Activated CD4-positive, alpha-beta T cell treated with anti-CD3 and anti-CD28 coated beads, Interleukin-2, amount 50 U/mL, for 4 hours (primary cell): ENCODE measurements at places on chromosomes 12 and 14.

DNA sequence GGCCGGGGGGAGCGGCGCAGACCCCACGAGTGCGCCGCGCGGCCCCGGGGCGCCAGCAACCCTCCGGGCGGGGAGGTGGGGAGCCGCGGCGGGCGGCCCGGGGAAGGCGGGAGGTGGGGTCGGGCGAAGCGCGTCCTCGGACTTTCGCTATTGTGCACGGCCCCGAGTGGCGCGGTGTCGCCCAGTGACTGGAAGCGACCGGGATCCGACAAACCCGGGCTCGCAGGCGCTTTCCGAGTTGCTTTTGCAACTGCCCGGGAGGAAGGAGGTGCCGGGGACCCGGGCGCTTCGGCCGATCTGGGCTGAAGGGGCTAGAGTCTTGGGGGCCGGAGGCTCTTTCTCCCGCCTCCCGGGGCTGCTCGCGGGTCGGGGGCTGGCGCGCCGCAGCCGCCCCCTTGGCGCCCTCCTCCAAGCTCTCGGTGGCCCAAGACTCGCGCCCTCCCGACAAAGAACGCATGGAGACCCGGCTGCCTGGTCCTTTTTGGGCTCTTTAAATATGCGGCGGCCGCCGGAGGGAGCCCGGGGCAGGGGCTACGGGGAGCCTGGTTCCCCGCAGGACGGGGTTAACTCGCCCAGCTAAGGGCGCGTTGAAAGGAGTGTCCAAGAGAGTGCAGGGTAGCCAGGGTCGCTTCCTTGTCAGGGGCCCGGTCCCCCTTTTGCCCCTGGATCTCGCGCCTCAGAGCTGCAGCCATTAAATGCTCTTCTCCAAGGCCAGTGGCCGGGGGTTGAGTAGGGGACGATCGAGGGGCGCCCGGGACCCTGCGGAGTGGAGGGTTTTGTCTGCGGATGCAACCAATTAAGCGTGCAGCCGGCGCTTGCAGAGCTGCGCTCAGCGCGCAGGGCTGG is 1.4 kb downstream of the HMGA2 start:
- no peak for DNase-seq

- DNase-seq: no peak
These were observed 2.5 kb upstream of the HOXC6 start for GRCh38 chr12:54025499-54026405.

DNA sequence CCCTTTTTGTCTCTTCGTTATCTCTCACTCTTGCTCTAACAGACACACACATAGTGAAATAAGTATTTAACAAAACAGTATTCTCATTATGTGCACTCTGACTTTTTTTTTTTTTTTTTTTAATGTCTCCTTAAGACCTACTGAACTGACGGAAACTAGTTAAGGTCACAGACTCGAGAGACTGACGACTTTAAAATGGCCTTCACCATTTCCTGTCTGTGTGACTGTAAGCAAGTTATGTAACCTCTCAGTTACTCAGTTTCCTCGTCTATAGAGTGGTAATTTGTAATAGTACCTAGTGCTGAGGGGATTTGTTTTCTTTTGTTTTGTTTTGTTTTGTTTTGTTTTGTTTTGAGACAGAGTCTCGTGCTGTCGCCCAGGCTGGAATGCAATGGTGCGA is 284.8 kb downstream of the FBXL14 start:
- DNase-seq: no peak

DNA sequence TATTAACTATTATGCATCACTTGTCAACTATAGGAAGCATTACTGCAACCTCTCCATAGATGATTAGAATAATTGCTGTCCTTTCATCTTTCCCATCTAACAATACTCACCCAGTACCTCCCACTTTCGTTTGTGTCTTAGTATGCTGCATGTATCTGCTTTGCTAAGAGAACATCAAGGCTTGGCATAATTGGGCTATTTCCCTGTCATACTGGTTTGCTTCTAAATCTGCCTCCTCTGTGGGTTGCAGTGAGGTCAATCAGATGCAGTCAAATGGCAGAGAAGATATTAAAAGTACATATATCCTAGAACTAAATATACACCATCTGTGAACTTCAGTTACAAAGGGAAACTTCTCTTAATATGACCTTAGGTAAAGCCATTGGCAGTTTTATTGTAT is 710.8 kb downstream of the DIO2 start:
- DNase-seq: no peak

DNA sequence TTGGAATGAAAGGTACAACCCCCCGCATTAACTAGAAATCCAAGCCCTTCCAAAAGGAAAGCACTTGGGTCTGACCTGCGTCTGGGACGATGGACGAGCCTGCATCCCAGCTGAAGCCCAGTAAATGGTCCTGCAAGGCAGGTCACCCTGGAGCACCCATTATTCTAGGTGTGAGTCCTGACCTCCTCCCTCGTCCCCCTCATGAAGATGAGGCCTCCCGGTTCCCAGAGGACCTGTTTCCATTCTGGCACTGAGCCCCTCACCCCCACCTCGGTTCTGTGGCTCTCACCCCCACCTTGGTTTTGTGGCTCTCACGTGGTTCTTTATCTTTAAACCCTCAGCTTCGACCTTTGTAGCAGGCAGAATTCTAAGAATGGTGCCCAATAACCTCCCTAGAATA is 7.3 kb downstream of the IFI27 start:
- DNase-seq: no peak

GRCh38 chr14:35221462-35221861 is 70.7 kb upstream of the PSMA6 start:
- DNase-seq: no peak

GRCh38 chr14:69658664-69659261 is 47.4 kb downstream of the SUSD6 start:
- DNase-seq: peak; percentile 35

- no peak for DNase-seq
These were observed 150.6 kb downstream of the ADCK1 start for GRCh38 chr14:77950371-77951063.

GRCh38 chr12:104727726-104728465 is 230.2 kb downstream of the SLC41A2 start:
- no peak for DNase-seq

DNA sequence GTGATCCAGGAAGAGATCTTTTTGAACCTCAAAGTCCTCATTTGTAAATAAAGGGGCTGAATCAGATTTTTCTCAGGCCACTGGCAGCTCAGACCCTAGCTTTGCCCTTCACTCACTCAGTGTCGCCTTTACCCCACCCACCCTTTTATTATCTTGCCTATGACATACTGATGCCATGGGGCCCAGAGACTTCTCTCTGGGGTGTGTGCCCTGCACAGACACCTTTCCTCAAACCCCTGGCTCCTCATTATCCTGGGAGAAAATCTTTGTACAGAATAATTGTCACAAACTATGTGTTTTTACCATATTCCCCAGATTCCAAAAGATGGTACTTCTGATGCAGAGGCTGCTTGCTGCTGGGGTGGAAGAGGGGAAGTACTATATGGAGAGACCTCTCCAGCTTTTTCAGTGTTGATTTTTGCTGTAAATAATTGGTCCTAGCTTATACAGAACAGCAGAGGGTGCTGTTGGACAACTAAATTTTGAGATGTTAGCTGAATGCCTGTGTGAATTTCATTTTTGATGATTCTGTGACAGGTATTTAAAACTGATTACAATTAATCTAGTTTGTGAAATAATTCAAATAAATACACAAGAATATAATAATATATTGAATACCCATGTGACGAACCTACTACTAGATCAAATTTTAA is 53.9 kb upstream of the DCD start:
- no peak for DNase-seq

DNA sequence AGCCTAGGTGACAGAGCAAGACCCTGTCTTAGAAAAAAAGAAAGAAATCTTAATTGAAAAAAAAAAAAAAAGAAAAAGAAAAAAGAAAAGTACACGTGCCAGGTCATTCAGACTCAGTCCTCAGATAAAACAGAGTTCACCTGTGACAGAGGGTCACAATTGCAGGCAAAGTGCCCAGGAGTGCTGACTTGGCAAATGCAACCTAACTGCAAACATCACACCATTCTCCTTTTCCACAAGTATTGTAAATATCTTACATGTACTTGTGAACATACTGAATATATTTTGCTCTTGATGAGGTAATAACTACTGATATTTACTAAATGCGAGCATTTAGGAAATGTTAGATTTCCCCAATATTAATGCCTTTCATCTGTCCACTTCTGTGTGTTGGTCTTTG is 9.0 kb upstream of the COL2A1 start:
- no peak for DNase-seq

- no peak for DNase-seq
These were observed 50.7 kb downstream of the TSPAN9 start for GRCh38 chr12:3127832-3128231.

GRCh38 chr14:69214393-69214792 is 23.1 kb downstream of the EXD2 start:
- DNase-seq: no peak

DNA sequence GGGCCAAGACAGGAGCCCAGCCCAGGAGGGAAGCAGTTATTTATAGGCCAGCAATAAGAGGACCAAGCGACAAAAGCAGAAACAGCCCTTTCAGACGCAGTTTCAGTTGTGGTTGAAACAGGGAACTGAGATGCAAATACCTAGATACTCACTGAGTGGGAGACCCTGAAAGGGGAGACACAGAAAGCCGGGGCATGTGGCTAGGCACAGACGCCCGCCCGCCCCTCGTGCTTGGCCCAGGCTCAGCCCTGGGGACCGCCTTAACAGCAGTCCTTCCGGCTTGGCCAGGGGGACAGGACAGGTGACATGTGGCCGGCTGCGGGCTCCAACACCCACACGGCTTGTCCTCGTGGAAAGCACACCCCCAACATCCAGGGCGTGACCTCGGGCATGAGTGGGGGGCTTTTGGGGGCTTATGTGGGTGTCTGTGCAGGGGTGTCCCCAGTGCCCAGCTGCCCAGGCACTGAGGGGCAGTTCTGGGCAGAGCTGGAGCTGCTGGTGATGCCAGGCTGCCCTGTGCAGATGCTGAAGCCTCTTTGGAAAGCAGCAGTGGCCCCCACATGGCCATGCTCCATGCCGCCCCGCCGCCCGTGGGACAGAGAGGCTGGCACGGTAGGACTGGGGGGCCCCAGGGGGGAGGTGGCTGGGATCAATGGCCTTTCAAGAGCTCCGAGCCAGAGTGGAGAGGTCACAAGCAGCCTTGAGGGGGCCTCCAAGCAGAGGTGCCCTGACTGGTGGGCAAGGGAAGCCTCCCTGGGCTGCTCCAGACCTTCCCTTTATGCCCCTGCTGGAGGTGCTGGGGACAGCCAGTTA is 2.1 kb downstream of the PLD4 start:
- DNase-seq: no peak

DNA sequence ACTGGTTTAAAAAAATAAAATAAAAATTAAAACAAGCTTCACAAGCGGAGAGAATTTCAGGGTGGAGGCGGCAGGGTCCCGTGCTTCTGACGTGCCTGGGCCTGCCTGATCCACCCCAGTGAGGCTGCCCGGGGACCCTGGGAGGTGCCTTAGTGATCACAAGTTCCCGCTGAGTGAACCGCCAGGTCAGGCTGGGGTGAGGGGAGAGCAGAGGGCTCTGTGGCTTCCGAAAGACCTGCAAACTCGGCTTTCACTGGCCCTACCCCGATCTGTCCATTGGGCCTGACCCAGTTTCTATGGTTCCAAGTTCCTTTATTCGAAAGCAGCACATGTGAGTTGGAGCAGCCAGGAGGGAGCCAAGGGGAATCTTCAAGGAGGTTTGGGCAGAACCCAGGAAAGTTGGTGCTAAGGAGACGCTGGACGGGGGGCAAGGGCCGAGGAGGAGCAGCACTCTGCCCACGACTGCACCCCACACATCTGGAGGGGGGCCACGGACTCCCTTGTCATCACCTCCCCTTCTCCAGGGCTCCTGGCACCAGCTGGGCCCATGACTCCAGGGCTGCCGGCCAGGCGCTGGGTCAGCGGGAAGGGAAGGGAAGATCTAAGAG is 12.9 kb downstream of the MMP14 start:
- DNase-seq: no peak

DNA sequence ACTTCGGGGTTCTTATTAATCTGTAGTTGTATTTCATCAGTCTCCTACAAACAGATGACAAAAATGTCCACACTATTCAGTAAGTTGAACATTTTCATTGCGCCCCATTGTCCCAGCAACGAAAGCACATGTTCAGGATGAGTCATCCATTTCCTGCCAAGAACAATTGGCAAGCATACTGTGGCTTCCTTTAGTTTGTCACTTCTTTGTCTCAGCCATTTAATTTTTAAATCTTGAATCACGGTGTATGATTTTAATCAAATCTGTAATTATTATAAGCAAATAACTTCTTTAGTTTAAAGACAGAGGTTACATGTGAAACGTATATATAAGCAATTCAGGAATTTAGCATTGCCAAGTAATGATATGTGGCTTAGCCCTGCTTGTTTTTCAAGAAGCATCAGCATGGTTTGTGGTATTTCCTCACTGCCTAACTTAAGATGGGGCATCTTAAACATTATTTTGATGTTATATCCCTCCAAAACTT is 211.3 kb upstream of the KRR1 start:
- peak; percentile 31 for DNase-seq

DNA sequence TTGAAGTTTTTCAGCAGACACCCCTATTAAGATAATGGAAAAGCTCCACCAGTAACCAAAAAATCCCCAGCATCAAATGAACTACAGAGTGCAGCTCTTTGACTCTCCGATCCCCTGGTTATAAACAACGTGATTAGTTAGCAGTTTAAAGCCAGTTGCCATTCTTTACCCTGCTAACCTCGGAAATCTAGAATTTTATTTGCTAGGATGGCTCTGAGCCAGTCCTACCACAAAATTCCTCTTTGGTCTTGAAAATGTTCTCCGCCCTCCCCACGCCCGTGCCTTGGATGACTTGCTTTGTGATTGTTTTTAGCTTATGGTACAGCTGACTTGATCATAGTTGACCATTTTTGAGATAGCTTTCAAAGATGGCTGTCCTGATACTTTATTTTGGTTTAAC is 1.2 kb downstream of the KLHDC2 start:
- no peak for DNase-seq

- DNase-seq: no peak
These were observed 246.3 kb downstream of the NTF3 start for GRCh38 chr12:5678176-5678575.

DNA sequence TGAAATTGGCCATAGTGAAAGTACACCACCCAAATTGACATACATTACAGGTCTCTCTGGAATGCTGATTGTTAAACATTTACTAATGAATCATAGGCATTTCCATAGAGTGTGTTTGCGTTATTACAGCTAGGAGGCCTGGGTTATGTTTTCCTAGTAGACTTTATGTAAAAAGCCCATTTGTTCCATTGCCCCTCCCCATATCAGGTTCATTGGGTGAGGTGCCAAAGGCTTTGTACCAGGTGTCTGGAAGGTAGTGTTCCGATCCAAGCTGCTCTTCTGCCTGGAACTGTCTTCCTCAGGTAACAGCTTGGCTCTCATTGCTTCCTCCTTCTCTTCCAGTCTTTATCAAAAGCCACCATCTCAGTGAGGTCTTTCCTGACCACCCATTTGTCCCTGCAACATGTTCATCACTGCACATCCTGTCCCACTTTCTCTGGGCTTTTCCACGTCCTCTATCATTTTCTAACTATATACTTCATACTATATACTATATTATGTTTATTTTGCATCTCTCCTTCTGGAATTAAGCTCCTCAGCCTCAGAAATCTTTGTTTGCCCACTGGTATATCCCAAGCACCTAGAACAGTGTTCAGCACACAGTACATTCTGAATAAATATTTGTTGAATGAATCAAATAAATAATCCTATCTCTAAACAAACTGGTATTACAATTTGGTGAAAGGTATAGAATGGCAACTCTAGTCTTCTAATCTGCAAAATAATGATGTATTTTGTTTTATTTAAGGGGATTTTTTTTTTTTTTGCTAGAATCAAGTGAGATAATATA is 252.3 kb downstream of the KTN1 start:
- DNase-seq: no peak

- DNase-seq: no peak
These were observed 8.7 kb upstream of the SPATS2 start for GRCh38 chr12:49358483-49359141.

GRCh38 chr14:31170411-31170810 is 37.2 kb downstream of the HECTD1 start:
- no peak for DNase-seq

- no peak for DNase-seq
These were observed 207.6 kb downstream of the BCL11B start for GRCh38 chr14:99064262-99064954.
